Activated naive CD4-positive, alpha-beta T cell treated with anti-CD3 and anti-CD28 coated beads, Interleukin-2, amount 50 U/mL, for 72 hours (primary cell): ENCODE measurements at places on chromosomes 11 and 22.
A peak's percentile ranks its signal among the peaks of the same experiment; 100 is the strongest.

- DNase-seq = peak; percentile 87
Measured at GRCh38 chr11:68843703-68844312, 2.1 kb upstream of the CPT1A start.

GRCh38 chr22:23068832-23069385 is 1.4 kb upstream of the GNAZ start:
- DNase-seq = no peak

- no peak for DNase-seq
Measured at GRCh38 chr11:72962084-72962483, 147.9 kb downstream of the ATG16L2 start.

DNA sequence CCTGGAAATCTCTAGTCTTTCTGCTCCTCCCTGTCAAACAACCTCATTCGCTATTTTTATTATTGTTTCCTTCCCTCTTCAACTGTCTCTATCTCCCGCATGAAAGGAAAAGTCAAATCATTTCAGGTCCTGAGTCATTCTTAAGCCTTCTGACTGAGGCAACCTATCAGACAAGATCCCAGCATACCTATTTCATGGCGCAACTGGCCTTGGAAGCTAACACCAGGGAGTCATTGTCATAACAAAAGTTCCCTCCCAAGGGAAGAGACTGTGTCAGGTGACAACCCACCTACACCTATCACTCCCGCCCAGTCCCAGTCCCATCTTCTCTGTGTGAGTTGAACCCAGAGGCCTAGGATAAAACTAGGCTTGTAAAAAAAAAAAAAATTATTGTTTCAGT is 10.2 kb upstream of the ARHGAP42 start:
- no peak for DNase-seq

- DNase-seq = no peak
Measured at GRCh38 chr11:13160806-13161205, 116.8 kb upstream of the BMAL1 start.

DNA sequence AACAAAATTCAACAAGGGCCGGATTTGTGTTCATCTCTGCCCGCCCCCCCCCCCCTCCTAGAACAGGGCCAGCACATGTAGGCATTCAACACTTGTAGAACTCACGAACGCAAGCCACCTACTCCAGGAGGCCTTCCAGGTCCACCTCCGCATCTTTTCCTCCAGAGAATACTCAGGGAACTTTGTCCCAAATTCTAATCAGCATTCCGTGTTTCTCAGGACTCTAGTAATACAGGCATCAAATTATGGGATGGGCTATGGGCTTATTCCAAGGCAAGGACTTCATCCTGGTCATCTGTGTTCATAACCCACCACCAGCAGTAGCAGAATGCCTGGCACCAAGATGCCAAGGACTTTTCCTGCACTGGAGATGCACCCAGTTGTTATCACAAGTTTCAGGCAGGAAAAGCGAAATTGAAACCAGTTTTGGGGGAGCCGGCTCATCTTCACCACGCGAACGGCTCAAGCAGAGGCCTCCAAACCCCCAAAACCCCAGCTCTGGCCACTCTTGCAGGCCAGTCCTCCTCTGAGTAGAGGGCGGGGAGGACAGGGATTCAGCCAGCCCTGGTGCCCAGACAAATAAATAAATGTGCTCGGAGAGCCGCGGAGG is 462 bp downstream of the UBE2L6 start:
- DNase-seq = no peak

GRCh38 chr11:20362481-20362880 is 1.0 kb upstream of the HTATIP2 start:
- no peak for DNase-seq

DNA sequence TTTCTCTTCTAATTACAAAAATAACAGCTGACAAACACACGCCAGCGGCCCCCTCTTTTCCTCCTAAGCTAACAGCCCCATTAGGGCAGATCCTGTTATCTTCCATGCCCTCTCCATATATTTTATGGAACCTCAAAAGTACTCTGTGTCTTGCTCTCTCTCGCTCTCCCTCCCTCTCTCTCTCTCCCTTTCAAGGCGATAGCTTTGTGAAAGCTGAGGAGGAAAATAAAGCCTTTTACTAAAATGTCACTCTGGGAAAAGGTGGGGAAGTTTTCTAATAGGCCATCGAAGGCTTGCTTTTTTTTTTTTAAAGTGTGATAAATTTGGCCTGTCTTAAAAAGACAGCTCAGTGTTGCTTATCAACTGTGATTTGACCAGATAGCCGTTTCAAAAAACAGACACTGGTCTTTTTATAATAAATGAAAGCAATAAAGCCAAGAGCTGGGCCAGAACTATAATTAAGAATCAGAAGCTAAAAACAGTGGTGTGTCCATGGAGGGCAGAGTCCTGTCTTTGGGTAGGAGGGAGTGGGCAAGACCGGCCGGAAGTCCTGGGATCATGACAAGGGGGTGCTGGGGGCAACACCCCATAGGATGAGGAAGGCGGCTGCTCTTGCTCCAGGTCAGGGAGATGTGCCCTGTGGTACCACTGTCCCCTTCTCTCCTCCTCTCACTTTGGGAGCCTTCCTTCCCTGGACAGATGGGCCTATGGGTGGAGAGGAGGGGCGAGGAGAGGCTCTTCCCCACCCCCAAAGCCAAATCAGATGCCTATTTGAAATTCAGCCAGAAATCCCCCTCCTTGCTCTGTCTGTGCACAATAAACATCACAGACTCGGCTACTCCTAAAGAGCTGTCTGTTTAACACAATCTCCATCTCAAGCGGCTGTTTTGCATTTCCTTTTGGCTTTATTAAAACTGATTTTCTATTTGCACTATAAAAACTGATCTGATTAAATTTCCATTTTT is 267.2 kb downstream of the BUD13 start:
- DNase-seq = no peak
